Eye (tissue), 1 donor: ENCODE measurements at places on chromosomes 6 and 20.

GRCh38 chr6:151012321-151013294, 147.1 kb downstream of the MTHFD1L start:
- no peak for DNase-seq

DNA sequence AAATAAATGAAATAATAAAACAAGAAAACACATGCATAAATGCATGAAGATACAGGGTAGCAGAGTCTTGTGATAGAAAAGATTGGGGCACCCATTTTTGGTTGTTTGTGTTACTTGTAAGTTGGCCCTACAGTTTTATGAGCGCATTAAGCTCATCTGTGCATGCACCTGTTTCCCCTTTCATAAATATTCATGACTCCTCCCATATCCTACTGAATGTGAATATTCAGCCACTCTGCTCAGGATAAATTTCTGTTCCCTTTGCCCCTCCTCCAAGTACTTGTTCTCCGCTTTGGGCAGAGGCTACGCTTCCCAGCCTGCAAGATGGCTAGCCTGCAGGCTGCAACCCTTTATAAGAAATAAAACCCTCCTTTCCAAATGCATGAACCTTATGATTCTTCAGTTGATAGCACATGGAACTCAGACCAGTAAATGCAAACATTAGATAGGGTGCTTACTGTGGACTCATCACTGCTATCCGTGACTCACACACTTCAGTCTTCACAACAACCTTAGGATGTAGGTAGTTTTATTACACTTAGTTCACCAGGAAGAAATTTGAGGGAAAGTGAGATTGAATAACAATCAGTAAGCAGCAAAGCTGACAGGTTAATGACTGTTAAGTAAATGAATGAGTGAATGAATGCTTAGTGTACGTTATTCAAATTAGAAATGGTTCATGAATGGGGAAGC, 15.0 kb downstream of the ALDH8A1 start:
- no peak for DNase-seq

GRCh38 chr6:37704066-37704465, 6.4 kb upstream of the MDGA1 start:
- no peak for DNase-seq

- no peak for DNase-seq
Observed at GRCh38 chr6:10529231-10529801, 8.2 kb downstream of the GCNT2 start.

GRCh38 chr6:136775548-136775947, 16.7 kb downstream of the MAP3K5 start:
- no peak for DNase-seq

DNA sequence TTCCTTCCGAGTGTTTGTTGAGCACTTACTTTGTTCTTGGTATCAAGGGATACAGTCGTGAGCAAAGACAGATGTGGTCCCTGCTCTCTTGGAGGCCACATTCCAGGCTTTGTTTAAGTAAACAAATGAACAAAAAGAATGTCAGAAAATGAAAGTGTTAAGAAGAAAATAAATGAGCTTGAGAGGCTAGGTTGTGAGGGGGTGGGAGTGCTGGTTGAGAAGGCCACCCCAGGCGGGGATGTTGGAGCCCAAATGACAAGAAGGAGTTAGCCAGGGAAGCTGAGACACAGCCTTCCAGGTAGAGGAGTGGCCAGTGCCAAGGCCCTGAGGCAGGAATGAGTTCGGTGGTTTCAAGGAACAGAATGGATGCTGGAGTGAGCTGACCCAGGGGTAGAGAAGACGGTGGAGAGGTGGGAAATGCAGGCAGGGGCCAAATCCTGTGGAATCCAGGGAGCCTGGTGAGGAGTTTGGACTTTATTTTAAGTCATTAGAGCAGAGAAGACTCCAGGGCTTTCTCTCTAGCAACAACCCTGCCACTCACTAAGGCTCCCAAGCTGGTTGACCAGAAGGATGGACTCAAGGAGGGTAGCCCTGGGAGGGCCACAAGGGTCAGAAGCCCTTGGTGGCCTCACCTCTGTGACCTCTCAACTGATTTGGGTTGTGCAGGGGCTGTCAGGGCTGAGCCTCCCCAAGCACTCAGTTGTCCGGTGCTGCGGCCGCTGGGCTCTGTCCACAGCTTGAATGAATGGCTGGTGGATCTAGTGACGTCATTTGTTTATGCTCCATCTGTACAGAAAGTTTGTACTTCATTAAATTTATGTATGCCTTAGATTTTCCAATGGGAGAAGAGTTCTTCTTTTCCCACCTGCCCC, 66.0 kb upstream of the STX16 start:
- DNase-seq: peak; percentile 37

GRCh38 chr6:118706702-118707101, 55.3 kb upstream of the CEP85L start:
- no peak for DNase-seq
